ENCODE measurements at places on chromosomes 16 and 17.

GRCh38 chr17:35167046-35167445 is 19.4 kb downstream of the UNC45B start:
- DNase-seq: no peak

- no peak for DNase-seq
Observed at GRCh38 chr17:74923538-74924249, 379 bp upstream of the OTOP2 start.

- DNase-seq: peak; percentile 50
Observed at GRCh38 chr17:57949649-57950048, 5.6 kb downstream of the CUEDC1 start.

DNA sequence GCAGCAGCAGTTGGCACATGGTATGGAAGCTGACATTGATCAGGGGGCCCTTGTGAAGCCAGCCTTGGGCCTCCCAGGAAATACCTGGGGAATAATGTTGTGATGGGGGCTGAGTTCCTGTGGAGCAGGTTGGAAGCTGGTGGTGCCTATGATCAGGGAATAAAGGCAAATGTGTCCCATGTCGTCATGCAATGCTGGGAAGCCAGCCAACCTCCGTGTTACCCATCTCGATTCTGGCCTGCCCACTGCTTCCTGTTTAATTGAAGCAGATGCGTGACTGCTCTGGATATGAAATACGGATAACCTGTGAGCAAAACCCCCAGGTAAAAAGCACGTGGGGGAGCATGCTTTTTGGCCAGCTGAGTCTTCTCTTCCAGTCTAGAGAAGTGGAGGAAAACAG is 580.4 kb upstream of the HSBP1 start:
- no peak for DNase-seq

DNA sequence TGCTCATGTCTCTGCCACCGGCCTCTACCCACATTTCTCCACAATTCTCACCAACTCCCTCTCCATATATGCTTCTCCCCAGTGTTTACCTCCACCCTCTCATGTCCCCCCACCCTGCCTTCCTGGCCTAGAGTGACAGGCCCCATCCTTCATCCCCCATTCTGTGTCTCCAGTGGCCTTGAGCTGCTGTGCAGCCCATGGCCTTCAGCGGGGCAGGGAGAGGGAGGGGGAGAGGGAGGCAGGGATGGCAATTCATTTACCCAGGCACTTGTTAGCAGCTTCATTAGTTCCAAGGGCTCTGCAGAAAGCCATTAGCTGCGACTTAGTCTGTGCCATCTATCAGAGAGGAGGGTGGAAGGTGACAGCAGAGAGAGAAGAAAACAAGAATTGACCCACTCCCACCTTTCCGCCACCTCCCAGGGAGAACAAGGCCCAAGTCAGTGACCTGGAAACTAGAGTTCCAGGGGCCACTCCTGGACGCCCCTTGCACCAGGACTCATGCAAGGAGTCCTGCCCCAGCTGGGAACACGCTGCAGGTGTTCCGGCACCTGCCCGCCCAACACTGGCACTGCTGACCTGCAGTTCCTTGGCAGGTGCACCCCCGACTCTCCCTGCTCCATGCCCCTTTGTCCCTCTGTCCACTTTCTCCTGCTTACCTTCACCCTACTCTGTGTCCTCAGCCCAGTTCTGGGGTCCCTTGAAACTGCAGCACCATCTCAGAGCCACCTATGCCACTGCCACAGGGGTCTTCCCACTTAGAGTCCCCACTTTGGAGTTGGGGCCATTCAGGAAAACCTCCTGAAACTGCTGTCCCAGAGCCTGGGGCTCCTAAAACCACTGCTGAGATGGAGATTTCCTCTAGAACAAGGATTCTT is 23.5 kb upstream of the PYY start:
- no peak for DNase-seq

DNA sequence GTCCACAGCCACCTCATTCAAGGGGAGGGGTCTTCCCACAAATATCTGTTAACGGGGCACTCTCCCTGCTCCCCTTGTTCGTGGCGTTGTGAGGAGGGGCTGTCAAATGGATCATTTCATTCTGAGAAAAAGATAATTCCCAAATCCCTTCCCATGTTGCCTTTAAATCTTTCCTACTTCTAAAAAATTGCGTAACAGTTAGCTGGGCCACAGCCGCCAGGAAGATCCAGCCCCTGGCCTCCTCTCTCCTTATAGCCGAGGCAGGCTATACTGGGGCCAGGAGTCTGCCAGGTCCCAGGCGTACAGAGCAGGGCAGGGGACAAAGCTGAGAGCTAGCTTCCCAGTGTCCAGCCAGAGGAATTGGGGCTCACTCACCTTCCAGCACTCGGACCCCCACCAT is 430 bp downstream of the C16orf89 start:
- DNase-seq: no peak

Measured in PC-9 (cell line).